Bronchial epithelial cell (primary cell): ENCODE measurements at places on chromosomes 1 and 21.
A peak's percentile ranks its signal among the peaks of the same experiment; 100 is the strongest.

DNA sequence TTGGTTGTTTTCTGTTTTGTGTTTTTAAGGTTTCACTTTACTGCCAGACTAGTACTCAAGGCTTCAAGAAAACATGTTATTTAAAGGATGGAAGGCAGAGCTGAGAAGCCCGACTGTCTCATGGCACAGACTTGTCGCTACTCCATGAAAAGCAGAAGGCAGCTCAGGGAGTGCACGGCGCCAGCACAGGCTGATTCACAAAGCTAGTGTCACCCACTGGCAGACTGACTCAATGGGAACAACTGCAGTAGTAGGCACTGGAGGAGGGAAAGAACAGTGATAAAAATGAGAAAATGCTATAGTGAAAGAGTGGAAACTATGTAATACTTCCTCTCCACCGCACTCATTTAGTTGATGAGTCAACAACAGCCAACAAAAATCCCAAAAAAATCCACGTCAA, 14.7 kb downstream of the HSF2BP start:
- DNase-seq, result peak; percentile 68

DNA sequence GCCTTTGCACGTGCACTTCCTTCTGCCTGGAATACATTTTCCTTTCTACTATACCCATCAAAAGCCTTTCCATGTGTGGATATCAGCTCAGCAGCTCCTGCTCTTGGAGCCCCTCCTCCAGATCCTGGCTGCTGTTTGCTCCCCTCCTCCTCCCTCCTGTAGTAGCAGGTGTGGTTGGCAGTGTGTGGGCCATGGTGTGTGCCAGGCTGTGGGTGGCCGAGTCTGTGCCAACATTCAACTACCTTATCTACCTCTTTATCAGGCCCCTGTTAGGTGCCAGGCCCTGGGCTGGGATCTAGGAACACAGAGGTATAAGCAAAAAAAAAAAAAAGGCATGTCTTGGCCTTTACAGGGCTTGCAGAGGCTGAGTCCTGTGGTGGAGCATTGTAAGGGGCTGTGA, 180.6 kb upstream of the JUN start:
- no peak for DNase-seq

DNA sequence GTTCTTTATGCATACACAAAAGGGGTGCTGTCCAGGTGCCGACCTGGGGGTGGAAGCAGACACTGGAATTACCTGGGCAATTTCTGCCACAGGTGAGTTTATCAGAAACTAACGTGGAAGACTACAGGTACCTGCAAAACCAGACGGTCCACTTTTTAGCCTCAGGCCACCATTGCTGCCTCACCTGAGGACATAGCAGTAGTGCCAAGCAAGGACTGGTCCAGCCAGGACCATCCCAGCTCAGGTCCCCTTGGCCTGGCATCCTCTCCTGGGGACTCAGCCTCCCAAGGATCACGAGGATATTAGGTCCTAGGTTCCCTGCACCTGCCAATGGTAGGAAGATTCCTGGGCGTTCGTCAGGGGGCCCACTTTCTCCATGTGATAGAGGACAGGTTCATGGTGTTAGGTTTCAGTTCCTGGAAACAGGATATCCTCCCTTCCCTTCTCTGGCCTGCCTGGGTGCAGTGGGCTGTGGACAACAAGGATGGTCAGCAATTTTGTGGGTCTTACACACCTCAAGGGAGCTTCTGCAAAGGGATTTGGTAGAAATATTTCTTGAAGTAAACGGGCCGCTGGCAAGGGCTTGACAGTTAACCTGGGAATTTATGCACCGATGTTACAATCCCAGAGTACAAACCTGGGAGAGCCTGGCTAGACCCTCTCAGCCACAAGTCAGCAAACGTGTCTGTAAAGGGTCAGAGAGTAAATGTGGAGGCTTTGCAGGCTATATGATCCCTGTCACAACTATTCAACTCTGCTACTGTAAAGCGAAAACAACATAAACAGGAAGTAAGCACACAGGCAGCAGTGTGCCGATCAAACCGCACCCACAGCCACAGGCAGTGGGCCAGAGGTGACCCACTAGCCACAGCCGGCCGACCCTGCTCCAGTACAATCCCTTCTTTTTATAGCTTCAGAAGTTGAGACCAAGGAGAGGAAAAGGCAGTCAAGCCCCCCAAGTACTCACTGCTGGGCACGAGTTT, 71.4 kb upstream of the RAB4A start:
- DNase-seq, result no peak

DNA sequence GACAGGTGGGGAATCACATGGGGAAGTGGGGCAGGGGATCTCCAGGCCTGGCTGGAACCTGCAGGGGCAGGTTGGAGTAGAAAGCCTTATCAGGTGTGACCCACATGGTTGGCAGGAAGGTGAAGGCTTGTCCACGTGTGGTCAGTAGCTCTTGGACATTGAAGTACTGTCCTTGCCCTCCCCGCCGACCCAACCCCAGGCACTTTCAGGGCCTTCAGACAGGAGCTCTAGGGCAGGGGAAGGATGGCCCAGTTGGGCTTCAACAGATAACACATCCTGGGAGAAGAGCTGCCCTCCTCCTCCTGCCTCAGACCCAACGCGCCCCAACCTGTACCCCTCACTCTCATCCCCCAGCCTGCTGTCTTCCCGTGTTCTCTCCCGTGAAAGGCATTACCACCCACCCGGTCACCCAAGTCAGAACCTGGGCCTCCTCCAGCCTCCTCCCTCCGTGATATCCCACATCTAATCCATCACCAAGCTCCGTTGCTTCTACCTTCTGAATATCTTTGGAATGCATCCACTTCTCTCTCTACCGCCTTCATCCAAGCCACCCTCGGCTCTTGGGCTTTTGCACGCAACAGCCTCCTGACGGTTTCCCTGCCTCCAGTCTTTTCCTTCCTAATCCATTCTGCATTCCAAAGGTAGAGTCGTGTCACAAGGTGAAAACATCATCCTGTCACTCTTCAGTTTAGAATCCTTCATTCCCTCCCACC, 15.9 kb downstream of the PTPRF start:
- DNase-seq, result no peak
